ENCODE measurements at places on chromosomes 1 and 21. TPM values are rescaled to one million over a fixed set of nuclear protein-coding genes. Genes with fewer than 3 reads are reported as not detected.

DNA sequence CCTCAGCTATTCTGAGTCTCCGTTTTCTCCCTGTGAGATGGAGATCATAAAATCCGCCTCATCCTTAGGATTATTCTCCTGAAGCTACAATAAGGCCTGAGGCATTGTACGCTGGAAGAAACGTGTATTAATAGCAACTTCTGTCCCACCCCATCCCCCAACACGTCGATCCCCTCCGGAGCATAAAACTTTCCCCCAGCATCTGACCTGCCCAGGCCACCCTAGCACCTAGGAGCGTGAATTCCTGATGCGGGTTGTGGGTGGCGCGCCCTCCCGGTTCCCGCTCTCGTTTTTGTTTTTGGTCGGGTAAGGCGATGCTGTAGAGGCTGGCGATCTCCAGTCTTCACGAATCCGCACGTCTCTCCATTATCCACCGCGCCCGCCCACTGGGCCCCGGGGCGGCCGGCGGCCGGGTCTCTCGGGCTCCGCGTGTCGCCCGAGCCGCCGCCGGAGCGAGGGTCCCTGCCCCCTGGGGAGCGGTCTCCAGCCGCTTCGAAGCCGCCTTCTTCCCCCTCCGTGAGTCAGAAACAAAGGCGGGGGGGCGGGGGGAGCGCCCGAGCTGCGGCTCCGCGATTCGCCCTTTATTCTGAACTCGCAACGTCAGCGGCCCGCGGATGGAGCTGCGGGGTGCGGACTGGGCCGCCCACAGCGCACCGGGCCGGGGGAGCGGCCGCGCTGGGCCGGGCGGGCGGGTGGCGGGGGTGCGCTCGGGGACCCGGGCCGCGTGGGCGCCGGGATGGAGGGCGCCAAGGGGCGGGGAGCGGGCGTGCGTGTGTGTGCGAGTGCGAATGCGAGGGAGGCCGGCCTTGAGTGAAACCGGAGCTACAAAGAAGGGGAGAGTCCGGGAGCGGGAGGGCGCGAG lies at the start of gene PLEKHO1:
PLEKHO1 (plus strand) TSS at position 646 of the 862 bp plus-strand sequence. CDS start 342 bp downstream, outside the sequence.
- DNase-seq, result peak; percentile 89

DNA sequence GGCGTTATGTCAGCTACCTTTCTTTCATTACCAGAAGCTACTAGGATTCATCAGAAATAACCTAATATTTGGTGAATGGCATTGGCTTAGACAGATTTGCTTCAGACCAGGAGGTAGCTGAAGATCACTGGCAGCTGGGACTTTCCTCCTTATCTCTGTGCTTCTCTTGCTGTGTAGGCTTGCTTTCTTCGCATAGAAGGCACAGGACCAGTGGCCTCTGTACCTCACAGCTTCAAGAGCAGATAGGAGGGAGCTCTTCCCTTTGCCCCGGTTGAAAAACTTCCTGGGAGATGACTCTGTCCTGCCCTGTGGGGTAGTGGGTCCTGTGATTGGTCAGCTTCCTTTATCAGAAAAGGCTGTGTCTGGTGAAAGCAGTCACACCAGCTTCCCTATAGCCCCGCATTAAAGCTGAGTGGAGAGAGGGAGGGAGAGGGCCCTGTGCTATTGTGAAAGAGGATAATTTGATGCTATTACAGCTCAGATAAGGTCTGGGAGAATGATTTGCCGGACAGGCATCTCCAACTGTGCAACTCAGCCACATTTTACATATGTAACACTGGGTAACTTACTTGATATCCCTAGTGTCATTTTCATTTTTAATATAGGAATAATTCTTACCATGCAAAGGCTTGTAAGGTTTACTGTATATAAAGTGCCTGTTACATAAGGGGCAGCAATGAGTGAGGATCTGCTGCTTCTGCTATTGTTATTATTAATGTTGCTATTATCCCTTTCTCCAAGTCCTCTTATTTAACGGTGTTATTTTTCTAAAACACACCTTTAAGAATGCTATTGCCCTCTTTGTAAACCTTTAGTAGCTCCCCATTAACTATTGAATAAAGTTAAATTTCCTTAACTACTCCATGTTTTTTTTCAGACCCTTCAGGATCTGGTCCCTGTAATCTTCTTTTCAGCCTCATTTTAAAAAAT lies 31.6 kb downstream of the OSBPL9 start:
- DNase-seq, result peak; percentile 77

The KIRREL1 gene
- total RNA-seq, result 83.0 TPM

- peak; percentile 53 for DNase-seq
Measured at GRCh38 chr1:98157524-98158313, 236.9 kb upstream of the DPYD start.

The BTBD19 gene
- total RNA-seq, result 5.0 TPM

GRCh38 chr1:189628857-189629256 lies 848.8 kb downstream of the BRINP3 start:
- no peak for DNase-seq

GRCh38 chr21:37746849-37747248 lies 169.4 kb downstream of the KCNJ6 start:
- no peak for DNase-seq

DNA sequence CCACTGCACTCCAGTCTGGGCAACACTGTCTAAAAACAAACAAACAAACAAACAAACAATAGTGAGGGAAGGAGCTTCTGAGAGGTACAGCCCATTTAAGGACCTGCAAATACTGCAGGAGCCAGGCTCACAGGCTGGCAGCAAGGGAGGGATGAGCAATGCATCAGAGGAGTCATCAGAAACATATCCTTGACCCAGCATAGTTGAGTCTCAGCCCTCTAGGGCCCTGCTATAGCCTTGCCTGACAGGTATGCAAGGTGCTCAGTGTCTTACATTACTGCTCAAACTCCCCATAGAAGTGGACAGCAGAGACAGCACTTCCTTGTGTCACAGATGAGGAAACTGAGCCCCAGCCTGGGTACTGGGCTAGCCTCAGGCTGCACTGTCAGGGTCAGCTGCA lies 7.3 kb upstream of the TTC4 start:
- DNase-seq, result no peak

GRCh38 chr21:18940791-18941190 lies 537.2 kb upstream of the TMPRSS15 start:
- DNase-seq, result no peak

The VANGL2 gene
- not detected for total RNA-seq

GRCh38 chr1:77514921-77515776 lies 167.3 kb downstream of the ZZZ3 start:
- peak; percentile 63 for DNase-seq

DNA sequence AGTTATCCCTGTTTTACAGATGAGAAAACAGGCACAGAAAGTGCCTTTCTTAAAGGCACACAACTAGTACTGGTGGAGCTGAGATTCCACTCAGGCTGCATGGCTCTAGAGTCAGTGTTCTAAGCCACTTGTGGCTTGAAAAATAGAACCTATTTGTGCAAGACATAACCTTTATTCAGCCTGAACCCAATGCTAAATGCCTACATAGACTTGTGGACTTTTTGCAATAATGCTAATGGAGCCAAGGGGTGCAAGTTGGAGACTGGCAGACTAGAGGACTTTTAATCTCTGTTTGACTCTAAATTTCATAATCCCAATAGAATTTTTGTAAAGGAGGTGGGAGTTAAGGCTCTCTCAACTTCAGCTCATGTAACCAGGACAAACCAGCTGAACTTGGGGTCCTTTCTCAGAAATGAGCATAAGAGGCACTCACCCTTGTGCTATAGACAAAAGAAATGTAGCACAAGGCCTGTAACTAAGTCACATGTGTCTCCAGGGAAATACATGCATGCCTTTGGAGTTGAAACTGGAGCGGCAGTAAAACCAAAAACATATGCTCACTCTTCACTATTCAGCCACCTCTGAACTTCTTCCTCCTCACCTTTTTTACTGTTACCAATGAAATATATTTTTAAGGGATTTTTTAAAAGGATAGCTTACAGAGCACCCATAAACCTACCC lies 43.0 kb upstream of the AK4 start:
- no peak for DNase-seq

Measured in fibroblast of lung (primary cell).